ENCODE measurements at places on chromosomes 12 and 14.

GRCh38 chr12:28191051-28192048 is 1.1 kb downstream of the CCDC91 start:
- no peak for DNase-seq

DNA sequence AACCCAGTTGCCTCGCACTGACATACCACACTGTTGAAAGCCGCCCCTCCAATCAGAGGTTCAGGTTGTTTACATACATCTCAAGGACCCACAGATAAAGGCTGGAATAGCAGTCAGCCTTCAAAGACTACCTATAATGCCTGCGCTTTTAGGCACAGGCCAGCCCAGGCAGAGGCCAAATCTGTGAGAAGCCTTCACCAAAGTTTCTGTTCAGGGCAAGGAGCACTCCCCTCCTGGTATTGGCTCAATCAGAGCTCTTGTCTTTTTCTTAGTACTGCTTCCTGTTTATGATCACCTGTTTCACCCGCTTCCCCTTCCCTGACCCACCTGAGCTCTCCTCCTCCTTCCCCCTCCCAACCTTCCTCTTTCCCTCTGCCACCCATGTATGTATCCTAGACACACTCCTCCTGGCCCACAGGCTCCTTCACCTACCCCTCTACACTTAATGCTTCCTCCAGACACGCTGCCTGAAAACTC is 34.8 kb downstream of the DUSP16 start:
- no peak for DNase-seq

DNA sequence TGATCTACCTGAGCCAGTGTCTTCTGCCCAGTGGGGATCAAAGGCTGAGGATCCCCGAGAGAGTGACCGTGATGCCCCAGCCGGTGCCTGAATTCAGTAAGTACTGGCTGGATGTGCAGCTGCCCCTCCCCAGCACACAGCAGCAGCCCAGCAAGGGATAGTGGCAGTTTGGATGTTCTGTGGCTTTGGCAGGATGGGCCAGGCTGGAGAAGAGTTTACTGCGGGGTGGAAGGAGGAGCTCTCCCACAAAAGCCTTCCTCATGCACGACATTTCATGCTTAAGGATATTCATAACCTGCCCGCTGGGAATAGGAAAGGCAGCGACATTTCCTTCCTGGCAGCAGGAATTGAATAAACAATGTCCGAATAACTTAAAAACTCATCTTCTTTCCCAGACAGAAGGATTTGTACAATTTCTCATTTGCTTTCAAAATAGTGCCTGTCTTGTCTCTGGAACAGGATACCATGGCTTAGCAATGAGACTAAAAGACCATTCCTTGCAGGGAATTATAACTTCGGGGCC is 135.6 kb upstream of the PRMT8 start:
- no peak for DNase-seq

DNA sequence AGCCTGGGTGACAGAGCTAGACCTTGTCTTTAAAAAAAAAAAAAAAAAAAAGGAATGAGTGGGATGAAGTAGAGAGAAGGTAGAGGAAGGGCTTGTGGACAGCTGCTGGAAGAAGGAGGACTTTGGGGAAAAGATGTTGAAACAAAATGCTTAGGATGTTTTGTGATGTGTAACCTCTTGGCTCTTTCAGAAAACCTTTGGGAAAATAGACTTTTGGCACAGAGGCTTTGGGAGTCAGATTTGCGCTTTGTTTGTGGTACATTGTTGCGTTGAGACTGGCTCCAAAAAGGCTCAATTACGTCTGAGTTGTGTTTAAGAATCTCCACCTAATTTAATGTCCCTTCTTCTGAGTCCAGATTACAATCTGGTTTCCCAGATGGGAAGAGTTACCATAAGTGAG is 32.9 kb upstream of the SPTLC2 start:
- no peak for DNase-seq

All from osteocyte (in vitro differentiated cells).